ENCODE measurements at places on chromosomes 6 and 20.

- DNase-seq, result no peak
These were observed 160.2 kb upstream of the STXBP5 start for GRCh38 chr6:147043994-147044477.

DNA sequence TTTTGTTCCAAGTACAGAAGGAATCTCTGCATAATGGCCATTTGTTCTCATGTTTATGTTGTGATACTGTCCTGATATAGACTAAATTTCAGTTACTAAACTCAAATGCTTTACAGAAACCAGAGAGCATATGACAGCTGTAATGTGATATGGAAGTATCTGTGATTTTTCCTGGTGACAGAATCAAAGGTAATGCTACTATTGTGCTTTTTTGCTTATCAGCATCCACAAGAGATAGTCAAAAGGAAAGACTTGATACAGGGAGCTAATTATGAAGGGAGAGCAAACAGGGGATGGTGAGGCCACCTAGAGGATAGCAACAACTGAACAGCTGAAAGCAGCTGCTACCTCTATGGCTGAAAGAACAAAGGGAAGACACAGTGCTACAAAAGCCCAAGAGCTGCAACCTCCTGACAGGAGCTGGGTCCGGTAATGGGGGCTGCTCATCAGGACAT lies 181.4 kb downstream of the PHF3 start:
- DNase-seq, result no peak

GRCh38 chr6:122969999-122970533 lies 26.0 kb upstream of the CLVS2 start:
- DNase-seq, result no peak

- no peak for DNase-seq
These were observed 55.4 kb downstream of the MRPL14 start for GRCh38 chr6:44071670-44072451.

DNA sequence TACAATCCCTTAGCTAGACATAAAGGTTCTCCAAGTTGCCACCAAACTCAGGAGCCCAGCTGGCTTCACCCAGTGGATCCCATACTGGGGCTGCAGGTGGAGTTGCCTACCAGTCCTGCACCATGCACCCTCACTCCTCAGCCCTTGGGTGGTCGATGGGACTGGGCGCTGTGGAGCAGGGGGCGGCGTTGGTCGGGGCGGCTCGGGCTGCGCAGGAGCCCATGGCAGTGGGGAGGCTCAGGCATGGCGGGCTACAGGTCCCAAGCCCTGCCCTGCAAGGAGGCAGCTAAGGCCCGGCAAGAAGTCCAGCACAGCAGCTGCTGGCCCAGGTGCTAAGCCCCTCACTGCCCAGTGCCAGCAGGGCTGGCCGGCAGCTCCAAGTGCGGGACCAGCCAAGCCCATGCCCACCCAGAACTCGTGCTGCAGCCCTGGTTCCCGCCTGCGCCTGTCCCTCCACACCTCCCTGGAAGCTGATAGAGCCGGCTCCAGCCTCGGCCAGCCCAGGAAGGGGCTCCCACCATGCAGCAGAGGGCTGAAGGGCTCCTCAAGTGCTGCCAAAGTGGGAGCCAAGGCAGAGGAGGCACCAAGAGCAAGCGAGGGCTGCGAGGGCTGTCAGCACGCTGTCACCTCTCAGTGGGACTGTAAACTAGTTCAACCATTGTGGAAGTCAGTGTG lies 912.1 kb downstream of the PHF3 start:
- DNase-seq, result no peak

DNA sequence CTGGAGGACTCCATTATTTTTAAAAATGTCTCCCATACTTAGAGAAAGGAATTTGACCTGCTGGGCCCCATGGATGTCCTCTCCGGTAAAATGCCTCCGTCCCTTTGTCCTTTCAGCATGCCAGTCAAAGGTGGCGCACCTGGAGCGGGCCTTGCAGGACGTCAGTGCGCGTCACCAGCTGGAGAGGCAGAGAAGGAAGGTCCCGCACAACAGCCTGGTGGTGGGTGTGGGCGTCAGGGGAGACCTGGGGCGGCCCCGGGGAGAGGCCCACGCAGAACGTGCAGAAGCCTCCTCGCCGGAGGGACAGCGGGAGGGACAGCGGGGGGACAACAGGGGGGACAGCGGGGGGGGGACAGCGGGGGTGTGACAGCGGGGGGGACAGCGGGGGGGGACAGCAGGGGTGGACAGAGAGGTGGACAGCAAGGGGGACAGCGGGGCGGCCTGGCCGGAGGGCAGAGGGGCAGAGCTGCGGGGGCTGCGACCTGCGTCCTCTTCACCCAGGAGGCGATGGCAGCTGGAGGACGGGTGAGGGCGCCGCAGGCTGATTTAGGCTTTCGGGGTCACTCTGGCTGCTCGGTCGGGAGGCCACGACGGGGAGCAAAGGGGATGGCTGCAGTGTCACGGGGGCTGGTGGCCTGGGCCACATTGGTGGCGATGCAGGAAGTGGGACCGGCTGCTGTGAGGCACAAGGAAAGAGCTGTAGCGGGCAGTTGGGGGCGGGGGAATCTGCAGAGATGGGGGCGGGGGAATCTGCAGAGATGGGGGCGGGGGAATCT lies 859 bp upstream of the KIF25 start:
- no peak for DNase-seq

- no peak for DNase-seq
These were observed 53.3 kb downstream of the KCNS1 start for GRCh38 chr20:45047581-45048119.

DNA sequence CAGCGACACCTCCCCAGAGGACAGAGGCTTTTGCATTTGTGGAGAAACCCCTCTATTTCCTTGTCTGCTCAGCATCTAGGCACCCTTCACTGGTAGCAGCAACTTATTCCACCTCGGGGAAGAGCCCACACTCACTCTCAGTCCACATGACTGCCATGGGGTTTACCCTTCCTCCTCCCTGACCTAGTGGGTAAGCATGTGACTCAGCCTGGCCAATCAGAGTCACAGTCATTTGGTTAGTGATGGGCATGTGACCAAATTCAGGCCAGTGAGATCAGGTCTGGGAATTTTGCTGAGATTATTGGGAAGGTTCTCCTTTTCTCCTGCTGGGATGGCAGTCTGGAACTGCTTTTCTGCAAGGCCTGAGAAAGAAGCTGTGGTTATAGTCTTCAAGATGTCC lies 145.7 kb upstream of the PHACTR3 start:
- no peak for DNase-seq

DNA sequence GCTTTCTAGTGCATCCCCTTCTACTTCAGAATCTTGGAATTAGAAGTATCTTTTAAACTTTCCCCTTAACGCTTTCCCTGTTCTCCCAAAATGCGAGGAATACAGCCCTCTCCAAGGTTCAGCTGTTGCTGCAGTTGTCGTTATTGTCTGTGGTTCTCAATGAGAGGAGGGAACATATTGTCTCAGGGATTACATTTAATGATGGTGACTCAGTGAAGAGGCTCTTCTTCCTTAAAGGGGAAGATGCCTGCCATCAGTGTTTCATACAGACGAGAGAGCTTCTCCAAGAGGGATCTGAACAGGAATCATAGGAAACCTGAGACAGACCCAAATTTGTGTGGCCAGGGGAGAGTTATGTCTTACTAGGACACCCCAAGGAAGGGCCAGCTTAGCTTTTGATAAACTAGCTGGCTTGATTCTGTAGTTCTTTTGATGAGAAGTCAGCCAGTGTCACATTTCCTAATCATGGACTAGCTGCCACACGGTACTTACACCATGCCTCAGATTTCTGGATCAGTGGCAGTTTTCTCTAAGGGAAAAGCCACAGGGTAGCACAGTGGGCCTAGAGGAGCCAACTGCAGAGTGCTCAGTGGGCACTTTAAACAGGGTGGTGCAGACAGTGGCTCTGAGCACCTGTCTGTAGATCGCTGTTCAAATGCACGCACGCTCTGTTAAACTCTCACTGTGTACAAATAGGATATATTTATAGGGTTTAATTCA lies 59.7 kb upstream of the TMEM181 start:
- no peak for DNase-seq

- no peak for DNase-seq
These were observed 78.5 kb downstream of the CBFA2T2 start for GRCh38 chr20:33568378-33568777.

- DNase-seq, result no peak
These were observed 119.9 kb upstream of the MOCS1 start for GRCh38 chr6:40054186-40054585.

- no peak for DNase-seq
These were observed 102.6 kb upstream of the TNFAIP3 start for GRCh38 chr6:137764464-137764863.

DNA sequence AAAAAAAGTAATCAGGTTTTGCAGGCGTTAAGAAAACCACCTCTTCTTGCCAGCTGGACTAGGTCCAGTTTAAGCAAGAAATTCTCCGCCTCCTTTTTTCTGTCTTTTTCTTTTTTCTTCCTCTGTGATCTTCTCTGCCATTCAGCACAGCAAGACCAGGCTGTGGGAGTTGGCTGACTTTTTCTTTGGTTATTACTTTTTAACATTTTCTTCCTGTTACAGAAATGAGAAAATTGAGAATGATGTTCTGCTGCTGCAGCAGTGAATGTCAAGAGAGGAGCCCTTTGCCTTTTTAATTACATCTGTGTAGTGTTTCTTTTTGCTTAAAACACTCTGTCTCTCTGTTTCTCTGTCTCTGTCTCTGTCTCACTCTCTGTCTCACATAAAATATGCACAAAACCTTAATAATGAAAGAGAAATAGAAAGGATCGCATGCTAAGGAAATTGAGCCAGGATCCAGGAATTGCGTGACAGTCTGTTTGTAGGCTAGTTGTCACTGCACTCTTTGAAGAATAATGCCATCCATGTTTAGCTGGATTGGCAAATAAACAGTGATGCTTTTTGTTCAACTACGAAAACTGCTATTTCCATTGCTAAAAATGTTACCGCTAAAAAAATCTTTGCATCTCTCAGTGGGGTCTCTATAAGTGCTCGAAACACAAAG lies 103.2 kb upstream of the SUPT3H start:
- no peak for DNase-seq

DNA sequence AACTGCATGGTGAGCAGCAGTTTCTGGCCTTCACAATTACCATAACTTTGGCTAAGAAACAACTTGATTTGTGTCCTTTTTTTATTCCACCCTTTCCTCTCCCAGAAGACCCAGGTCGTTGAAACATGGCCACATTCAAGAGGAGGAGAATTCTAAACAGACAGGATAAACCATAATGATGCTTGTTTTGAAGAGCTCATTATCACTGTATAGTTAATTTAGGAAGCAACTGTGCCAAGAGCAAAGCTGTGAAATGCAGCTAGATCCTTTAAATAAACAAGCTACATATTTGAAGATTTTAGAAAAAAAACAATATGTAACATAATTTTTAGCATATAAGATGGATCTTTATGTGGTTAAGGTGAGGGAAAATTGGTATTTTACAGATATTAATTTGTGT lies 104.5 kb downstream of the KLHL32 start:
- DNase-seq, result no peak

DNA sequence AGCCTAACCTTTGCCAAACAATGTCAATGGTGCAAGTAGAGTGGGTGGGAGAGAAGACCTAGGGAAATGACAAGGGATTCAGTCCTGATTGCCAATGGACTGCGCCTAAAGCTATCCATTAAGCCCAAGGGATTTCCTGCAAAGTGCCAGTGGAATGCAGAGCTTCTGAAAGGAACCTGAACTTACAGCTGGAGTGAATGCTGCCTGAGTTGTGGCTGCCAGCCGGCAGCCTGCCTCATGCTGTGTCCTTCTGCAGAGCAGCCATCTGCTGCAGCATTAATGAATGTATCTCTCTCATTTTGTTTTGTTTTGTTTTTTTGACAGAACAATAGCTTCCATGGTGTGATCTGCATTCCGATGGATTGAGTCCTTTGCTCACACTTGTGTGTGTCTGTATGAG lies 44.7 kb downstream of the SLC35F1 start:
- DNase-seq, result no peak

DNA sequence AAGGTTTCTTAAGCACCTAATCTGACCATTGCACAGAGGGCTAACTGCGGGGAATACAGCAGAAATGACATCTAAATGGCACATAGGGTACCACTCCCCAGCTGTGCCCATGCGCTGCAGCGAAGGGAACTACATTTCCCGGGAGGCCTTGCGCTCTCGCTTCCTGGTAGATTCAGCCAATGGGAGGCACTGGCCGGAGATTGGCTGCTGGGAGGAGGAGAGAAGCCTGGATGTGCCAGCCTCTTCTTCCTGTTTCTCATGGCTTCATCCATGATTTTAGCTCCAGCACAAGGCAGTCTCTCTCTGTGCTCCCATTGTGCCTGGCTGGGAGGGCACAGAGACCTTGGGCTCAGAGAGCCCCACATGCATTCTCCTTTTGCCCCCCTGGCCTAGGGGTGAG lies 101.7 kb upstream of the FOXA2 start:
- no peak for DNase-seq

DNA sequence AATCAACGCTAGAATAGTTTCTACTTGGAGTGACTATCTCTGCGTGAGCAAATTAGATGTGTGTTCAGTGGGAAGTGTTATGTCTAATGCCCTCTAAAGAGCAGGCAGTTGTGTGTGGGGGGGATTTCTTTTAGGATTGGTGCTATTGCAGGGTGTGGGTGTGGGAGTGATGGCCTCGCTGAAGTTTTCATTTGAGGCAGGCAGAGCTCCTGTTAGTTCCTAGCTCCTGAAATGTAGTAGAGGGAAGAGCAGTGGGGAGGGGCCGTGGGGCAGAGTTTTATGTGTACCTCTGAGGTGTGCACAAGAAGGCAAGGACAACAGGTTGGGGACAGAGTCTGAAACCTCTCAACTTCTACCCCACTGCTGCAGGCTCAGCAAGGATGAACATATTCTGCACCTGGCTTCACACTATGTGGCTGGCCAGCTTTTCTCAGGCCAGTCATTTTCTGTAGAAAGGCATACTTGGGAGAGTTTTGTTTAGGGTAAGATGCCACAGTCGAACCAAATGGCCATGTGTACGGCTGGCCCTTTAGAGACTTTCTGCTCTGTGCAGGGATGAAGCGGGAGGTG lies 229.2 kb upstream of the SUPT3H start:
- no peak for DNase-seq

DNA sequence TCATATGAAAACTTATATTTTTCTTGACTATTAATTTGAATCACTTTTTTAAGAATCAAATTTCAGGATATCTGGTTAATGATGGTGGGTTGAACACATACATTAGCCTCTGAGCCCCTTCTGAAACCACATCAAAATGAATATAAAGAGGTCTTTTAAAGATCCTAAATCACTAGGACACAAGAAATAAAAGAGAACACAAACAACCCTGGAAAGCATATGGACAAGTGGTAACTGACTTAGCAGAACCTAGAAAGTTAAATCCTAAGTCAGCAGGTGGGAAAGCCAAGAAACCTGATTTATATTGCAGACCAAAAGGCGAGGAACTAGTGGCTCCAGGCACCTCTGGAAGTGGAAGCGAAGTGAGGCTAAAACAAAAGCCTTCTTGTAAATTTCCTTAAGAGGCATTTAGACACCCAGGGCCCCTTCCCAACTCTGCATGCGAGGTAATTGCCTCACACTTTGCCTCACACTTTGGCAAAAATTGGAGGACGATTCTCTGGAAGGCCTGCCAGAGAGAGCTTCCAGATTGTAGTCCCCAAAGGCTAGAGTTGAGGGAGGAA lies 293.9 kb downstream of the KHDC1L start:
- no peak for DNase-seq

DNA sequence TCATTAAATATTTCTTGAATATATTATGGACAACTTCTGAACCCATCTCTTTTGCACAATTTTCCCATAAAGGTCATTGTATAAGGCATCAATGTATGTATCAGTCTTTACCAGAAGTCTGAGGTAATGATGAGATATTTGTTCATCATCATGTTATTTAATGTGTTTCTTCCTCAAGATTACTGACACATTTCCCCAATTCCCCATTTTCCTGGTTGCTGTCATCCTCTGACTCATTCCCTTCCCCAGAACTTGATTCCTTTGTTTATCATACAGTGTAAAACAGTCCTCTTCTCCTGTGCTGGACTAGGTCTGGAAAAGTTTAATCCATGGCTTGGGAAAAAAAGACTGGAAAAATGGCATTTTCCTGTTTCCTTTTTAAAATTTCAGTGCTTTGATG lies 107.9 kb upstream of the FLRT3 start:
- no peak for DNase-seq
